Stimulated activated CD4-positive, alpha-beta T cell treated with anti-CD3 and anti-CD28 coated beads, Interleukin-12 subunit alpha, Interleukin-12 subunit beta, amount 100 ng/mL, for 4 hours (primary cell): ENCODE measurements at places on chromosomes 1 and 21.

GRCh38 chr1:39691383-39692151 lies at the start of gene HPCAL4:
HPCAL4 (minus strand) TSS chr1:39691433; CDS start chr1:39684603, 6,830 bp downstream.
- DNase-seq = peak; percentile 84

DNA sequence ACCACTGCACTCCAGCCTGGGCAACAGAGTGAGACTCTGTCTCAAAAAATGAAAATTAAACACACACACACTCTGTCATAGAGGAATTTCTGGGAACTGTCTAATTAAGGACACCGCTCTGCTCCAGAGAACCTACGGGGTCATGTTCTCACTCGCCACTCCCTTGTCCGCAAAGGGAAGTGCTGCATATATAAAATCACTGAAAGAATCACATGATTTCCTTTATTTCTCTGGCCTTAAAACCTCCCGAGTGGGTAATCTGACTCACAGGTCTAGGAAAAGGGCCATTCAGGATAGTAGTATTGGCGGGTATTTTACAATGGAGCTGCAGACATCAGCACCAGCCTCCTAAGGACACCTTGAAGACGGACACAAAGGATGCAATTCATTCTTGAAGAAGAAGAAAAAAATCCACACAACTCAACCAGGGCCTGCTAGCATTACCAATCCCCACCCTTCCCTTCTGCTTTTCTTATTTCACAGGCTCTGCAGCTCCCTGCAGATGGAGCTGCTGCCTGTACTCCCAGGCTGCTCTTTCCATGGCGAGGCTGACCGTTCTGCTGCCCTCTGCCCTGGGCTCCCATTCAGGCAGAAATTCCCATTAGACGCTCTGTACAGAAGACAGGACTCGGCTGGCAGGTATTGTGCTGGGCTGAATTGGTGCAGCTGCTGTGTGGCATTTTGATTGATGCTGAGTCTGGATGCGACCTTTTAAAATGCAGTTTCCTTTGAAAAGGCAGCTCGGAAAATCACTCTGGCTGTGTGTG lies 53.3 kb upstream of the FAM89A start:
- DNase-seq = no peak

- DNase-seq = no peak
Measured at GRCh38 chr1:108877348-108878159, 769 bp downstream of the GPSM2 start.

DNA sequence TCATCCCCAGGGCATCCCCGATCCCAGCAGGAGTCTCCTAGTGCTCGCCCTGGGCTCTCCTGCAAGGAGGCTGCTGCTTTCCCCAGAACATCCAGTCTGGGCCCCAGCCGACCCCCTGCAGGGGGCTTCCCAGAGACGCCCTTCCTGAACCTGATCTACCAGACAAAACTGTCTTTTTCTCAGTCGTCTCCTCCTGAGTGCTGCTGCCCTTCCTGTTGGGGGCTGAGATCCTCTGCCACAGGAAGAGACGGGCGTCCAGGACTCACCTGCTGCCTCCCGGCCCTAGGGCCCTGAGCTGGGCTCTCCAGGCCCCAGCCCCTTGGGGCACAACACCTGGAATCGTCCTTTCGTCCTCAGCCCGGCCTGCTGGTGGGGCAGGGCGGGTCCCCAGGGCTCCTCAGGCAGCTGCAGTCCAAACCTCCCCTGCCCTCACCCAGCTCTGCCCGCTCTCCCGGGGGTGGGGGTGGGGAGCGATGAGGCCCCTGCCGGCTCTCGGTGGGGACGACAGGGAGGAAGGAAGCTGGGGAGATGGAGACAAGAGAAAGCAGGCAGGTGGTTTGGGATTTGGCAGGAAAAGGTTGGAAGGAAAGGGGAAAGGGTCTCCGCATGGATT lies 36.9 kb downstream of the TP73 start:
- no peak for DNase-seq
